ENCODE measurements at places on chromosomes 1 and 21.

GRCh38 chr21:29975776-29976175 is 36.0 kb upstream of the GRIK1 start:
- no peak for DNase-seq

GRCh38 chr21:42981862-42982261 is 7.5 kb downstream of the PKNOX1 start:
- no peak for DNase-seq

DNA sequence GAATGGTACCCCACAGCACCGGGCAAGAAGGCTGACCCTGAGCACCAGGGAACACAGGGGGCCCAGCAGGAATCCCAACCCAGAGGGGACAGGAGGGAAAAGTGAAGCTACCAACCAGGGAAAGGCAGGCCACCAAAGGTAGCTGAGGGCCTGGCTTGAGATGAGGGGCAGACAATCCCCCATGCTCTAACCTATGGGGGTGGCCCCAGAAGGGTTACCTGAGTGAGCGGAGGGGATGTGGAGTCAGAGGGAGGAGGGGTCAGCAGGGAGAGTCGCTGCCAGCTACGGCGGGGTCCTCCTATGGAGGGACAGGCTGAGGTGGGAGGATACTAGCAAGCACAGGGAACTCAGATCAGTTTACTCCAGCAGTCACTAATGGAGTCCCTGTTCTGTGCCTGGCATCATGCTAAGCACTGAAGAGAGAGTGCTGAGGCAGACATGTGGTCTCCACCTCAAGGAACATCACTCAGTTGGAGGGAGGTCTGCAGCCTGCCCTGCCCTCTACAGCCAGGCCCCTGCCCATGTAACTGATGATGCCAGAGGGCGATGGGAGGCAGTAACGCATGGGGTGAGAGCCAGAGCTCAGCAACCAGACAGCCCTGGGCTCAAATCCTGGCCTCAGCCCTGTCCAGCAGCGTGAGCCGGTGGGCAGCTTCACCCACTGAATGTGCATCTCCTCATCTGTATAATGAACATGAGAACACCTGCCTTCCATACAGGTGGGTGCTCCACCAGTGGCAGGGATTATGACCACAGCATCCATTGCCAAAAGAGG is 21.3 kb downstream of the CYB5RL start:
- no peak for DNase-seq

GRCh38 chr1:40622936-40623629 is 42.4 kb downstream of the RIMS3 start:
- DNase-seq: no peak

DNA sequence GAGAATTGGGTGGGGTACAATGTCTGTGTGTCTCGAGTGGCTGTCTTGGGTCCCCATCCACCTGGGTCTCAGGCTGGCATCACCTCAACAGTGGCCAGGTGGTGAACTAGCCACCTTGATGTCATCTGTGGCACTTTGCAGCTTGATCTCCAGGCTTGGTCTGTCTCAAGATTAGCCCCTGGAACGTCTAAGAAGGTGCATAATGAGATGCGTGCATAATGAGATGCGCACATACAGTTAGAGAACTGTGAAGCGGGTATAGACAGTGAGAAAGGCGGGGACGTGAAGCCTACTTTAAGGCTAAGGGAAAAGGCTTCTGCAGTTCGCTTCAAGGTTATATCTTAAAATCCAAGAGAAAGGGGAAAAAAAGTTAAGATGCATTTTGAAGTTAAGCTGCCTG is 98.7 kb downstream of the WDR4 start:
- DNase-seq: no peak

DNA sequence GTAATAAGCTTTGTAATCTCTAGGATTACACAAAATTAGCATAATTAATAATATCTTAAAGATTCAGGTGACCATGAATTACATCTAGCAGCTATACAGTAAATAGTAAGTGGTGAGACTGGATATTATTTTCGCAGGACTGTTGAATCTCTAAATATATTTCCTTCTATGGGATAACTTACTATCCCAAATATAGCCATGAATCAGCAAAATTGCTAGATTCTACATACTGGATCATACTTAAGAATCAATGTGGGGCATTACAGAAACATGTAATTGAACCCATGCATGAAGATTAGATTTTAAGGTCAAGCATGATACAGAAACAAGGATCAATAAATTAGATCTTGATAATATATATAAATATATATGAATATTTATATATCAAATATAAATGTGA is 1203.4 kb downstream of the BRINP3 start:
- DNase-seq: no peak

DNA sequence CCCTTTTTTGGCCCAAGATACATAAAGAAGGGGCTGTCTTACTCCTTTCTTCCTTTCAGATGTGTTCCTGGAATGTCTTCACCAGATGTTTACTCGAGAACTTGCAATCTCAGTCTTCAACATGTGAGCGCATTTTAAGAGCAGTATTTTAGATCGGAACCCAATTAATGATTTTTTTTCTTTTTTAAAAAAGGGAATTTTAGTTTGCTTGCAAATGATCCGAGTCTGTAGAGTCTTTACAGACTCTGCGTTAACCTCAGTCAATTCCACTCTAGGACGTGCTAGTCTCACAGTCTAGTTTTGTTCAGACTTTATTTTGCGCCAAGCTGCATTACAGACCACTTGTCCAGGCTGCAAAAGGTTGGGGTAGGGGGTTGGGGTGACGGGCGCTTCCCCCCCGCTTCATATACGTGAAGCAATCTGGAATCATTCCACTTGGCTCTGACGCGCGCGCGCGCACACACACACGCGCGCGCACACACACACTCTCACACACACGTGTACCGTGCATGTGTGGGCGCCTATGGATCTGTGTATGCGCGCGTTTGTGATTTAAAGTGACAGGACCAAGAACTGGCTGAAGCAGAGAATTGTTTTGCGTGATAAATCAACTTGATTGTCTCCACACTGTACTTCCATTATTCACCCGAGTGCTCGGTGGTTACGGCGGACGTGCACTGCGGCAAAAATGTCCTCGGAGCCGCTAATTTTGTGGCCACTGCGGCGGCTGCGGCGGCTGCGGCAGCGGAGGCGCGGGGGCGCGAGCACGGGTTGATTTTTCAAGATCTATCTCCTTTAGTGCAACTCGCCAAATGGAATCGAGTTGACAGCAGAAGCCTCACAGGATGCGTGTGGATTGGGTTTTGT is 25.6 kb upstream of the NFIA start:
- no peak for DNase-seq

- no peak for DNase-seq
These were observed 850 bp downstream of the SESN2 start for GRCh38 chr1:28259934-28260802.
